Stomach (tissue), 19 donors: ENCODE measurements at places on chromosomes 11 and 22. TPM values are rescaled to one million over a fixed set of nuclear protein-coding genes. Genes with fewer than 3 reads are reported as not detected.
A peak's percentile ranks its signal among the peaks of the same experiment; 100 is the strongest.

DNA sequence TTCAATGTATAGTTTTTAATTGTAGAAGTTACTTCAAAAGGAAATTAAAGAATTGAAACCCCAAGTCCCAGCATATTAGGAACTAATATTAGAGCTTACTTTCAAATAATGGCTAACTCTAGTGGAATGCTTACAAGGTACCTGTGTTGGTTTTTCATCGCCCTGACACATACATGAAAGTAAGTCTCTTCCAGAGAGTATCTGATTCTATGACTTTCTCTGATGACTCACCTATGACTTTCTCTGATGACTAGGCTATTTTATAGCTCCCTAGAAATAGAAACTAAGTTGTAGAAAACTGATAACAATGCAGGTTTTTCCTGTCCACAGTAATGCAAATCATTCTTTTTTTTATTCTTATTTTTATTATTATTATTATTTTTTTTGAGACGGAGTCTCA is 33.6 kb upstream of the MMP7 start:
- H3K4me1 ChIP-seq: peaks cover 20% of the 10 kb centered on the region
- no peak overlapping the region for H3K4me3 ChIP-seq
- H3K27me3 ChIP-seq: no peaks in the 10 kb centered on the region

DNA sequence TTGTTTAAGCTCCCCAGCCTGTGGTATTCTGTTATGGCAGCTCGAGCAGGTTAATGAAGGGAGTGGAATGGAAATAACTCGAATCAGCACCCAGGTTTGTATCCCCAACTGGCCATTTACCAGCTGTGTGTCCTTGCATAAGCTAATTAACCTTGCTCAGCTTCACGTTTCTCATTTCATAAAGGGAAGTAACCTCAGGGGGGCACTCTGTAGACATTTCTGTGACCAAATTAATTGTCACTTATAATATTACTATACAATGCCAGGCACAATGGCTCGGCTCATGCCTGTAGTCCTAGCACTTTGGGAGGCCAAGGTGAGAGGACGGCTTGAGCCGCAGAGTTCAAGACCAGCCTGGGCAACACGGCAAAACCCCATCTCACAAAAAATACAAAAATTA is 13.8 kb downstream of the ADA2 start:
- no peaks in the 10 kb centered on the region for H3K4me1 ChIP-seq
- H3K27me3 ChIP-seq: no peaks in the 10 kb centered on the region
- no peak for DNase-seq
- H3K27ac ChIP-seq: no peak overlapping the region

DNA sequence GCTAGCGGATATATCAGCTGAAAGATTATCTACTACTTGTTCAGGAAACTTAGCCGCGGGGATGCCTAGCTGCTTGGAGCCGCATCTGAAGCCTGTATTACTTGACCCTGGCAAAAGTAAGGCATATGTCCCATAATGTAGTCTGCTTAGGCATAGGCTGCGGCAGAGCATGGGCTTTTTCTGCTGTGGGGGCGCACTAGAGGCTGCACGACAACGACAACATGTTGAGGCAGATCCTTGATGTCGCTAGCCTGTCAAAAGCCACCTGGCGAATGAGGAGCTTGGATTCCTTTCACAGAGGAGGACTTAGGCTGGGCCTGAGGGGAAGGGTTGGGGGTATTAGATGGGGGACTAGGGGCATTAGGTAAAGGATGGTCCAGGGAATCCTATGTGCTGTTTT is 1.1 kb upstream of the OR52N2 start:
- H3K36me3 ChIP-seq: no peaks in the 10 kb centered on the region
- no peaks in the 10 kb centered on the region for H3K27me3 ChIP-seq
- H3K4me3 ChIP-seq: no peak overlapping the region
- H3K4me1 ChIP-seq: peaks cover 11% of the 10 kb centered on the region
- H3K27ac ChIP-seq: no peak overlapping the region

- no peak for DNase-seq
- H3K27ac ChIP-seq: no peak overlapping the region
- no peaks in the 10 kb centered on the region for H3K4me1 ChIP-seq
- no peaks in the 10 kb centered on the region for H3K27me3 ChIP-seq
These were observed 1212.3 kb downstream of the BRD1 start for GRCh38 chr22:48615171-48616008.

DNA sequence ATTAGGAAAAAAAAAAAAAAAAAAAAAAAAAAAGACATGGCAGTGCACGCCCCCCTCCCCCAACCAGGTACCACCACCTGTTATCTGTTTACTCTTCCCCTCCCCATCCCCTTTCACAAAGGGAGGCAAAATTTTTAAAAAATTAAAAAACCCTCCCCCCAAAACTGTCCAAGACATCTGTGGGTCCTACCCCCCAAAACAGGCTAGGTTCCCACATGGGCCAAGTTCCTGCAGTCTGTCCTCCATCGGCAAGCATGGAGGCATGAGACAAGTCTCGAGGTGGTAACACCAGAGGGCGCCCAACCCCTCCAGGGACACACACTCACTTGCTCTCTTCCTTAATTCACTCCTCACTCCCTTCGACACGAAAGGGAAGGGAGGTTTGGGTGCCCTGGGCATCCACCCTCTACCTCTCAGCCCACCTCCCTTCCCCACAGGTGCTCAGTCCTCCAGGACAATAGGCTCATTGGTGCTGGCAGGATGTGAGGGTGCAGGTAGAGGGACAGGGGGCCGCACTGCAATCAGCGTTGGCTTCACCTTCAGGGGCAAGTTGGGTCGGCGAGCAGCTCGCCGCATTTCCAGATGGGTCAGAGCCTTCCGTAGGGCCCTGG is 2.2 kb upstream of the TUT1 start:
- no peak overlapping the region for H3K4me3 ChIP-seq
- peak overlapping the region; percentile 98 for H3K27ac ChIP-seq
- no peaks in the 10 kb centered on the region for H3K27me3 ChIP-seq
- DNase-seq: peak; percentile 90
- peaks cover 45% of the 10 kb centered on the region for H3K4me1 ChIP-seq

DNA sequence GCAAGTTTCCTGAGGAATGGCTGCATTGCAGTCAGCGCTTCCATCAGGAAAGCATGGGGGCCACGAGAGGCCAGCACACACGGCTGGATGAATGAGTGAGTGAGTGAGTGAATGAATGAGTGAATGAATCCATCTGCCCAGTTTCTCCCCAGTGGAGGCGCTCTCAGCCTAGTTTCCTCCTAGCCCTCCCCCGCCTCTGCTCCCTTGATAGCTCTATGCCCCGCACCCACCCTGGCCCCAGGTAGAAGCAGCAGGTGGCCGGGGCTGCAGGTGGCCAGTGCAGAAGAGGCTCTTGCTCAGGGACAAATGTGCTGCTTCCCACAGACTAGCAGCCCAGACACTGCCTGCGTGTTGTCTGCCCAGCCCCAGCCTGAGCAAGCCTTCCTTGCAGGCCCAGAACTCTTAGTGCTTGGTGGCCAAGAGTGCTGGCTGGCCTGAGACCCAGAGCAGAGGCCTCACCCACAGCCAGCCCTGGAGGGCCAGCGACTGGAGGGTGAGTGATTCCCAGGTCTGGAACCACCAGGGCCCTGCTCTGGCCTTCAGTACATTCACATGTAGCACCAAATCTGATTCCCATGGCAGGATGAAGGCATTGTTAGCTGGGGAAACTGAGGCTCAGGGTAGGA is 31.1 kb upstream of the PDGFB start:
- no peak for DNase-seq
- H3K36me3 ChIP-seq: no peaks in the 10 kb centered on the region
- H3K27me3 ChIP-seq: no peaks in the 10 kb centered on the region
- no peaks in the 10 kb centered on the region for H3K4me1 ChIP-seq
- H3K4me3 ChIP-seq: no peak overlapping the region
- H3K27ac ChIP-seq: no peak overlapping the region

BAIAP2L2 gene
- 397 TPM for total RNA-seq
